NCI-H2107 (cell line): ENCODE measurements at places on chromosomes 7 and 10.
A peak's percentile ranks its signal among the peaks of the same experiment; 100 is the strongest.

- no peak for DNase-seq
Observed at GRCh38 chr7:7957513-7957912, 11.1 kb upstream of the GLCCI1 start.

DNA sequence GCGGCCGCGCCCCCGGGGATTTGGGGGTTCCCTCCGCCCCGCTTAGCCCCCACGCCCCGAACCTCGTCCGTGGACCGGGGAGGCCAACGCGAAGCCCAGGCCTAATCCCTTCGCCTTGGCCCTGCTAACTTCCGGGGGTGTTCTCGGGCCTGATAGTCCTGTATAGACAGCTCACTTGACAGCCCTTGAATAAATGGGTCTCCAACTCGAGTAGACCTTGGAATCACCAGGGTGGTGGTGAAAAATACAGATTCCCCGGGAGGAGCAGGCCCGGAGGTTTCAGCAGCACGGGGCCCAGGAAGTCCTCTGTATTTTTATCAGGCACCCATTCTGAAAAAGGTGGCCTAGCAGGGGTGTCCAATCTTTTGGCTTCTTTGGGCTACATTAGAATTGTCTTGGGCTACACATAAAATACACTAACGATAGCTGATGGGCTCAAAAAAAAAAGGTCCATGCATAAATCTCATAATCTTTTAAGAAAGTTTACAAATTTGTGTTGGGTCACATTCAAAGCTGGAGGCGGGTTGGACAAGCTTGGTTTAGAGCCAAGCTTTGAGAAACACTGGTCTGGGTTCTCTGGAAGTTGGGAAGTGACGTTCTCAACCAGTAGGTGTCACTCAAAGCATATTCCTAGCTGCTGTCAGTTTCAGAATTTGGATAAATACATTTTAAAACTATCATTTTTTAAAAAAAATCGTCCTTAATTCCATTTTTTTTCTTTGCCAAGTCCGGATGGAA is 221.7 kb downstream of the PHTF2 start:
- DNase-seq: peak; percentile 39

- no peak for DNase-seq
Observed at GRCh38 chr10:71912431-71912830, 51.8 kb upstream of the CHST3 start.

DNA sequence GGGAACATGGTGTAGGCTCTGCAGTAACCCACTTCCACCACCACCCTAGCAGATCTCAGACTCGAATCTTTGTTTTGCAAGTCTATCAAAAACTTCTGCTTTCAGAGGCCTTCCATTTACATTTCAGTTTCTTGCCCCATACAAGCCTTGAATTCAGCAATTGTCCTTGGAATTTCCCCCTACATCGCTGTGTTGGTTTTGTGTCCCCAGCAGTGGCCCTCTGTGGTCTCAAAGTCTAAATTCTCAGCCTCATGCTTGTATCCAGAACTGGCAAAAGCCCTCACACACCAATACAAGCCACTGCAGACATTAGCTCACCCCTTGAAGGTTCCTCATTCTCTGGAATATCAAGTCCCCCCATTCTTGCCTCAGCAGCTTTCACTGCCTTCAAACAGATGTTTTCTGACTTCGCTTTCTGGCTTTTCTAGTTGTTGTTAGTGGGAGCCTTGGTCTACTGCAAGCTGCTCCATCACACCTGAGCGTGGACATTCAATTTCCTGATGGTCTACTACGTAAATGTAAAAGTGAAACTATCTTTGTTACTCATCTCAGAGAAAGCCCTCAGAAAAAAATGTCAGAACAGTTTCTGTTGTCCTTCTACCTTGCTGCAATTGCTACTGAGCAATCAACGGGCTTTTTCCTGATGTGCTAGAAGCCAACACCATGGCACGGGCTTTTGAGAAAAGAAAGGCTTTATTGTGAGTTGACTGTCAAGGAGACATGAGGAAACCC is 1.8 kb upstream of the NUB1 start:
- no peak for DNase-seq

- DNase-seq: peak; percentile 19
Observed at GRCh38 chr10:112792487-112793201, 157.4 kb upstream of the TCF7L2 start.

GRCh38 chr10:100338434-100339036 is 8.5 kb upstream of the SCD start:
- DNase-seq: no peak

GRCh38 chr7:119842786-119843185 is 430.2 kb upstream of the KCND2 start:
- DNase-seq: no peak

- DNase-seq: no peak
Observed at GRCh38 chr7:112782498-112782897, 7.7 kb downstream of the TMEM168 start.

DNA sequence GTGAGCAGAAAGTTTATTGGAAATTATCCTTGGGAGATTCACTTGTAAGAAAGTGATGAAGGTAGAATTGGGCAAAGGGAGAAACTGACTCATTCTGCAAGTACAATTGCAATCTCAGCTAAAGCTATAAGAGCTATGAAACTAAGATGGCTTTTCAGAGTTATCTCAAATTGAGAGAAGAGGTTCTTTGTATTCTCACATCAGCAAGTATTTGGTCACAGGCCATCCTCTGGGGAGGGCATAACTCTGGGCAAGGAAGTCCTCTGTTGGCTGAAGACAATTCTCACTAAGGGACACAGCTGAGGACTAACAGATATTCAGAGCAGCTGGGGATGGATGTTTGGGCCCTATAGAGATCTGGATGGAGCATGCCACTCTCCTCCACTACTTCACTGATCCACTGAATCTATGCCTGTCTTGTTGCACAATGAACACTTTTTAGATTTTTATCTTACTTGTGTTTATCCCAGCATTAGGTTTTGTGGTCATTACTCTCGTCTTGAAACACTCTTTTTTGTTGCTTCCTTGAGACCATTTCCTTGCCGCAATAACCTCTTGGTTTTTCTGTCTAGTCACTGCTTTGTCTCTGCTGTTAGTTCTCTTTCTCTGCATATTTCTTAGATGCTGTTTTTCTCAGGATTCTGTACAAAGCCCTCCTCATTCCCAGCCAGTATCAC is 115.1 kb downstream of the GNAI1 start:
- DNase-seq: no peak

- DNase-seq: no peak
Observed at GRCh38 chr10:398954-399353, 263.7 kb downstream of the ZMYND11 start.

- no peak for DNase-seq
Observed at GRCh38 chr10:23283680-23284079, 60.9 kb downstream of the C10orf67 start.

GRCh38 chr7:150439967-150440366 is 10.5 kb upstream of the GIMAP8 start:
- no peak for DNase-seq

DNA sequence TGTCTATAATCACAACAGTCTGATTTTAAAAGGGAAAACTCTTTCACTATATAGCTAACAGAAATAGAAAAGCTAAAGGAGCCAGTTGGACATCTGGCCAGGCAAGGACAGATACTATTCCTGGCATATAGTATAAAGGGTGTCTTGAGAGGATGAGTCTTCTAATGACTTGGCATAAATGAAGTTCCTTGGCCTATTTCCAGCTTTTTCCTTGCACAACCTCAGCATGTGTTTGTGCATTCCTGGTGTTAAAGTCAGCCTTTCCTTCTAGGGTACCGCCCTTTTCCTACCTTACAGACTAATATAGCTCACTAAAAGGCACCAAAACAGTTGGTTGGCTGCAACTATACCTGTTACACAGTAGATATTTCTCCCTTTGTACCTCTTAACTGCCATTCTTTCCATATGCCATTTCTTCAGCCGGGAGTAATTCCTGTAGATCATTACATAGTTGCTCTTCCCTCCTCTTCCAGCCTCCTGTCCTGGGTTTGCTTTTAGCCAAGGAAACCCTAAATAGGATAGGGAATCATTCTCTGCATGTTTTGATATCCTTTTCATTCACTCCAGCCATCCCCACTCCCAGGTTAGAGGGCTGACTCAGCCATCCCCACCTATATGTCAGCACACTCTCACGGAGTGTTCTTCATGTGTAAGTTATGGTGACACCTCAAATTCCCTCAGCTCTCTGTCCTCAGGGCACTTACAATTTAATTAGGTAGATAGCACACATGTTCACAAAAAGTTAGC is 102.1 kb upstream of the MDFIC start:
- no peak for DNase-seq

DNA sequence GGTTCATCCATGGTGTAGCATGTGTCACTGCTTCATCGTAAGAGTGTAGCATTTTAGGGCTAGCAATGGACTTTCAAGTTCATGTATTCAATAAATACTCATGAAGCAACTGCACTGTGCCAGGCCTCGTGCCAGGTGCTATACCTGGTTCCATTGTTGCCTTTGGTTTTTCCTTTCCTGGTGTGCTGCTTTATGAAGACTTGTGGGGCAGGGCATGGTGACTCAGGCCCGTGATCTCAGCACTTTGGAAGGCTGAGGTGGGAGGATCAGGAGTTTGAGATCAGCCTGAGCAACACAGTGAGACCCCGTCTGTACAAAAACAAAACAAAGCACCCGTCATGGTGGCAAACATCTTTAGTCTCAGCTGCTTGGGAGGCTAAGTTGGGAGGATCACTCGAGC is 2.2 kb upstream of the CPA4 start:
- DNase-seq: no peak

- DNase-seq: no peak
Observed at GRCh38 chr7:11026452-11027359, 53.0 kb downstream of the PHF14 start.

- no peak for DNase-seq
Observed at GRCh38 chr10:127161482-127161881, 34.9 kb downstream of the INSYN2A start.

DNA sequence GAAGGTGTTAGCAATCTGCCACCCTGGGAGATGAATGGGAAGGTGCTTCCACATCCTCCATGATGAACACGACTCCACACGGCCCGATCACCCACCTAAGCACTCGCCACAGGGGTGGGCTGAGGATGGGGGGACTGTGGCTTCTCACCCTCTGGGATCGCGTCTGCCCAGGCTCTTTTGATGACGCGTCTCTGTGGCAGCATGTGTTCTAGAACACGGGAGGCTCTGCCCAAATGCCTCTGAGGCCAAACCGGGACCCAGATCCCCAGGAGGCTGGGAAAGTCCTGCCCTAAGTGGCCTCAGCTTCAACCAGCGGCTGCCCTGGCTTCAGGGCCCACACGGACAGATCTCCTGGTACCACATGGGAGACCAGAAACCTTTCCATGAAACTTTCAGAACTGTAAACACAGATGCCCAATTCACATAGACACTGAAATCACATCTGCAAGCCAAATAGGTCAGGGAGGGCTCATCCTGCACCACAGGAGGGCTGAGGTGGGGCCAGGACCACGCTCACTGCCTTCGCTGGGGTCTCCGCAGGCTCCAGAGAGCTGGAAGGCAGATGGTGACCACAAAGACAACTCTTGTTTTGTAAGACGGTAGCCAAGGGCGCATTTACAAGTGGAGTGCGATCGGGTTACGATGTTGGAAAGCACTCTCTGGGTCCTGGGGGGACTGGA is 200.6 kb downstream of the PTPRN2 start:
- DNase-seq: no peak

GRCh38 chr7:130901209-130901783 is 167.3 kb upstream of the KLF14 start:
- no peak for DNase-seq
